ENCODE measurements at places on chromosomes 5 and 9.

DNA sequence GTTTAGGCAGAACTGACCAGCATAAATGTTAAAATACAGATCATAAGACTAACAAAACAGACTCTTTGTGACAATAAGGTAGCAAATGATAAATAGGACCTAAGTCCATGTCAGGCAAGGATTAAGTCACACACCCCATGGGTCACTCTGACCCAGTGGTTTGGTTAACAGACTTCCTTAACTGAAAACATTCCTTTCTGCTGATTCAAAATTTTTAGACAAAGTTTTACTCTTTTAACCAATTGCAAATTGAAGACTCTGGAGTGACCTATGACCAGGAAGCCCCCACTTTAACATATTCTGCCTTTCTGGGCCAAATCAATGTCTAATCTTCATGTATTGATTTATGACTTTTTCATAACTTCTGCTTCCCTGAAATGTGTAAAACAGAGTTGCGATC, 4.9 kb upstream of the NXNL2 start:
- no peak for DNase-seq

GRCh38 chr9:34025062-34025461, 23.6 kb downstream of the UBAP2 start:
- DNase-seq: no peak

GRCh38 chr9:38171538-38171884, 102.5 kb upstream of the SHB start:
- no peak for DNase-seq

GRCh38 chr9:100284247-100284646, 68.5 kb downstream of the TEX10 start:
- no peak for DNase-seq

GRCh38 chr9:108972626-108973209, 38.5 kb downstream of the ABITRAM start:
- DNase-seq: no peak

- no peak for DNase-seq
Measured at GRCh38 chr5:158305861-158306260, 446.9 kb upstream of the CLINT1 start.

GRCh38 chr9:10703139-10703538, 90.3 kb upstream of the PTPRD start:
- no peak for DNase-seq

- DNase-seq: no peak
Measured at GRCh38 chr5:166823360-166823759, 1468.1 kb upstream of the WWC1 start.

GRCh38 chr9:78014776-78015175, 16.8 kb downstream of the GNAQ start:
- no peak for DNase-seq

DNA sequence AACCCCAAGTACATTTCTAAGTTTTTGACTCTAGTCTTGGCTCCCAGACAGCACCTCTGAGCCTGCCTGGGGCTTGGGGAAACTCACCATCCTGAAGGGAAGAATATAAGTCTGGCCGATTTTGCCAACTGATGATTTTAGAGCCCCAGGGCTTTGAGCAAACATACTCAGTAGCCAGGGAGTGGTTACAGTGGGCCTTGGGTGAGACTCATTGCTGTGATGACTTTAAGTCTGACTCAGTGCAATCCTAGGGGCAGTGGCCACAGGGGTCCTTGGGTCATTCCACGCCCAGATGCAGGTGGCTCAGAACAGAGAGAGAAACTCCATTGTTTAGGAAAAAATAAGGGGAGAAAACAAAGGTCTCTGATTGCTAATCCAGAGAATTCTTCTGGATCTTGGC, 312.0 kb upstream of the EDIL3 start:
- DNase-seq: no peak

DNA sequence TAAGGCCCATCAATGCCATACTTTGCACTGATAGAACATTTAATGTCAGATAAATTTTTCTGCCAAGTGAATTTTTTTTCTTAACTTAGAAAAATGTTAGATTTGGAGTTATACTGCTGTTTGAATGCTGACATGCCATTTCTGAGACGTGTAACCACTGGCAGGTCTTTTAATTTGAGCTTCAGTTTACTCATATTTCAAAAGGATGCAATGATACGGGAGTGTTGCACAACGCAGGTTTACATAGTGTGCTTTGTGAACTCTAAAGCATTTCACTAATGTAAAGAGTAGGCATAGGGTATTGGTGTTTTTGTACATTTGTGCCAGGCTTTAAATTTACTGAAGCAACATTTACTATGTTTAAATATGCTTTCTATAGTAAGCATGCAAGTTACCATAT, 4.2 kb downstream of the ZBTB43 start:
- no peak for DNase-seq

DNA sequence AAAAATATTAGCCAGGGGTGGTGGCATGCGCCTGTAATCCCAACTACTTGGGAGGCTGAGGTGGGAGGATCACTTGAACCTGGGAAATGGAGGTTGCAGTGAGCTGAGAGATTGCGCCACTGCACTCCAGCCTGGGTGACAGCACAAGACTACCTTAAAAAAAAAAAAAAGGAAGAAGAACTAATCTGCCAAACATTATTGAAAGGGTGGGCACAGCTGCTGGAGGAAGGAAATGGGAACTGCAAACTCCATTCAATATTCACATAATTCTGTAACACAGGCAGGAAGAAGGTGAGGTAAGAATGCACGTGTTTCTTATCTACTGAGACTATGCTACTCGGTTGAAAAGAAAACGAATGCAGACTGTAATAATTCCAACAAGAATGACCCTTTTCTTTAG, 121.1 kb upstream of the GNA14 start:
- DNase-seq: no peak

DNA sequence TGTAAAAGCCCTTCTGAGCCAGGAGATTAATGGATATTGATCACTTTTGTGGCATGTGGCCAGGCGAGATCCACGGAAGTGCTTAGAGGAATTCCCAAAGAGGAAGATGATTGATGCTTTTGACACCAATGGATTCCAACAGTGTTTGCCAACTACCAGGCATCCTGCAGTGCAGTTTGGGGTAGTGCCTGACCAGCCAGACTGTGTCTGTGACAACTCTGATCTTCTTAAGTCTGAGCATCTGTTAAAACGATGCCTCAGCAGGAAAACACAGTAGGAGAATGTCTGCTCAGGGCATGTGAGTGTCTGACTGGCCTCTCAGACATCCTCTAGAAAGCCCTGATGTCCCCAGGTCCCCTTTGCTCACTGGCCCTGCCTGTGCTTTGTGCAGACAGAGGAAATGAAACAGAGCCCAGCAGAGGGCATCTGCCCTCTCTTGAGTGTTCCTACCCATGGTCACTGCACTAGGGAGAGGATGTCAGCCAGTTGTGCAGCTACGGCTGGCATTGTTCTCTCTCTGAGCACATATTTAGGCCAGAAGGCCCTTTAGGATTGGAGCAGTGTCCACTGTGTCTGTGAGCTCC, 57.0 kb downstream of the TRPC7 start:
- DNase-seq: no peak

- DNase-seq: no peak
Measured at GRCh38 chr9:127074561-127075548, 47.6 kb downstream of the ANGPTL2 start.

DNA sequence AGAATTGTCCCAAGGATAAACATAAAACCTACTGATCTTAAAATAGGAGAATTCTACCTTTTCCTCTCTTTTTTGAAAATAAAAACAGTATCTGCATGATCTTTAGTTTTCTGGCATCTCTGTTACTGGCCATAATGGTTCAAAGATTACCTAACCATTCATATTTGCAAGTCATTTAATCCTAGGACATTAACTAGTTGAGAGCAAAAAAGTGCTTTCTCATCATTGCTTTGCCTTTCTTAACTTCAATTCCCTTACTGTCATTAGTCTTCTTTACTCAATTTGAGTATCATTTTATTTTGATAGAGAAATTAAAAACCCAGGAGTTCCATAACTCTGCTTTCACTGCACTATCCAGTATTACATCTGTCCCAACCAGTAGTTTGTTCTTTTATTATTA, 68.6 kb downstream of the RFX3 start:
- no peak for DNase-seq

DNA sequence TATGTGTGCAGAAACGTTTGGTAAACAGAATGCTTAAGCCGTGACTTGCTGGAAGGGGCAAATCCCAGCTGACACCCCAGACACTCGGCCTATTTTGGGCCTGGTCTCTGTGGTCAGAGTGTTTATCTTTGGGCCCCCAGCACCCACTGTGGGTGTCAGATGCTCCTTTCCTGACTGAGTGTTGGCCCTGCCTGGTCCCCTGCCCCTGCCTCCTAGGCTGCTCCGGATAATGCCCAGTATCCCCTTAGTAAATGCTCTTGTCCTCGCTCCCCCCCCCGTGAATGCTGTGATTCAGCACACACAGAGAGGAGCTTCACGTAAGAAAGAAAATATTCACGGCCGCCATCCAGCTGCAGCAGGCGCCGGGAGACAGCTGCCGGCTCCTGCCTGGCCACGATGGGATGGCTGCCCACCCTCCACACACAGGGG, 11.3 kb upstream of the ANGPTL2 start:
- no peak for DNase-seq

- DNase-seq: peak; percentile 51
Measured at GRCh38 chr9:112174965-112175795, at the start of gene SUSD1. Gene SUSD1 (minus strand): TSS chr9:112175297. CDS start chr9:112175235, 62 bp downstream.

DNA sequence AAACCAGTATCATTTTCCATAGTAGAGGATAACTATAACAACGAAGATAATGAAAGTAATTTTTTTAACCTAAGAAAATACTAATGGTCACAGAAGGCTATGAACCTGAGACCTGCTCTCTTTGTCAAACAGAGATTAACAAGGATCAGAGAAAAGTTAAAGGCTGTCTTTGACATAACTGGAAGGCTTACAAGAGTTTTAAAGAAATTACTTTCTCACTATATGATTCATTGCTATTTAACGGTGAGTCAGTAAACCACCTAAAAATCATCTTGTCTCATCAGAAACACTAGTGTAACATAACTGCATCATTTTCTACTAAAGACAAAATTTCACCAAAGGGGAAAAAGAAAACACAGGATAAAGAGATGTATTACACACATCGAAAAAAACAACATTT, 19.3 kb downstream of the MLANA start:
- DNase-seq: no peak

GRCh38 chr5:89232139-89232603, 349.2 kb upstream of the MEF2C start:
- DNase-seq: no peak

DNA sequence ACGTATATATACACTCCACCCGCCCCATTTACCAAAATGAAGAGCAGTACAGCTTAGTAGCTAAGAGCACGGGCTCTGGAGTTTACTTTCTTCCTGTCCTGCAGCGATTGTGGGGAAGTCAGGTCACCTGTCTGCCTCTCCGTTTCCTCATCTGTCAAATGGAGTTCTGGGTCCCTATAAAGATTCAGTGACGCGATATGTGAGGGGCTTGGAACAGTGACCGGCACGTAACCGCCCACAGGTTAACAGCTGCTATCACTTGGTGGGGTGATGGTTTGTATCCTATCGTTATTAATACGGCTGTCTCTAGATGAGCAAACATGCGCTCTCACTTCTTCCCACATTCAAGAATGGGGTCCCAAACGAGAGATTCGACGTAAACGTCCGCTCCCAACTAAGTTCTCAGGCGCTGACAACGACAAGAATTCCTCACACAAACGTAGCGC, 426 bp downstream of the FAM114A2 start:
- peak; percentile 48 for DNase-seq

- no peak for DNase-seq
Measured at GRCh38 chr5:98795243-98795642, 21.8 kb downstream of the RGMB start.

- DNase-seq: no peak
Measured at GRCh38 chr5:140142856-140143255, 17.1 kb downstream of the IGIP start.

DNA sequence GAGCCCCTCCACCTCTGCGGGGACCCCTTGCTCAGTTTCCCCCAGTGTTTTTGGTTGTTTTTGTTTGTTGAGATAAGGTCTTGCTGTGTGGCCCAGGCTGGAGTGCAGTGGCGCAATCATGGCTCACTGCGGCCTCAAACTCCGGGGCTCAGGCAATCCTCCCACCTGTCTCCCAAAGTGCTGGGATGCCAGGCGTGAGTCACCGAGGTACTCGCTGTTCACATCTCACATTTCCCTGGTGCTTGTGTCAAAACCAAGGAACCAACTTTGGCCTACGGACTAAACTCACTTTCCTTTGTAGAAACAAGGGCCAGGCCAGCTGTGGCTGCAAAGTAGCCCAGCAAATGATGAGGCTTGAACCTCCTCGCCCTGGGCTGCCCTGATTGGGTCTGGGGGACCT, 9.7 kb upstream of the AJM1 start:
- no peak for DNase-seq

- DNase-seq: peak; percentile 88
Measured at GRCh38 chr5:140362875-140363630, 3.1 kb downstream of the SLC4A9 start.

GRCh38 chr5:63201738-63202137, 623.1 kb downstream of the LRRC70 start:
- DNase-seq: no peak

GRCh38 chr9:74499111-74499601, 2.0 kb downstream of the RORB start:
- no peak for DNase-seq

GRCh38 chr5:73764586-73764985, 138.6 kb downstream of the ARHGEF28 start:
- DNase-seq: no peak

DNA sequence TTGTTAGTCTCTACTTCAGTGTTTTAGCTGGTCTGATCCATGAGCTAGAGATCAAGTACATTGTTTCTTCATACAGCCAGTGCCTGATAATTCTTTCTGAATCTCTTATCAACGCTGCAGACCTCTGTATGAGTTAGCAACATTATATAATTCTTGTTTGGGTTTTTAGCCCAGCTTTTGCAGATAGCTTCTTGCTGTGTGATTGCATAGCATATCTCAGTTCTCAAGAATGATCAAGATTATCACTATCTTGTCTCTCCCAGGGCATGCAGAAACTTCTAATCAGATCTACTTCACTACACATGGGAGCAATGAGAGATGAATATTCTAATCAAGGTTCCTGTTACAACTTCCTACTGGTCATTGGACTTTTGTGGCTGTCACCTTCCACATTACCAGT, 158.3 kb downstream of the FAM174A start:
- no peak for DNase-seq

GRCh38 chr5:171308453-171309275, at the start of gene TLX3:
Gene TLX3 (plus strand): TSS chr5:171309248. CDS start chr5:171309366, 118 bp downstream.
- DNase-seq: peak; percentile 89

DNA sequence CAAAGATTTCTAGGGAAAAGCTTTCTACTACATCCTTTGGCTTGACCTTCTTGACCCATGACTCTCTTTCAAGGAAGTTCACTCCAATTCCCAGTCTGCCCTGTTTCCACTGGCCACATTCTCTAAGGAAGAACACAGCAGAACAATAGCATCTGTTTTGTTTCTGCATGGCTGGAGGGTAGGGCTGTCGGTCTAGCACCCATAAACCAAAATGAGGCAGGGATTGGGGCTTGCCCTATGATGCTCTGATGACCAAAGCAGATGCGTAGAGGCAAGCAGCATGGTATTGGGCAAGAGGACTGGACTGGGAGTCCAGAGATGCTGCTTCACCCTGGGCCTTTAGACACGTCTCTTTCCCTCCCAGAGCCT, 24.1 kb downstream of the GOLGA2 start:
- DNase-seq: no peak
